ENCODE measurements at places on chromosomes 5 and 9.

- DNase-seq: no peak
These were observed 248.6 kb upstream of the NREP start for GRCh38 chr5:112005623-112005930.

- DNase-seq: no peak
These were observed 78.1 kb downstream of the DENND1A start for GRCh38 chr9:123851851-123852250.

- DNase-seq: no peak
These were observed 6.8 kb downstream of the RMI1 start for GRCh38 chr9:83987402-83987791.

- DNase-seq: no peak
These were observed 184.9 kb downstream of the ATP10B start for GRCh38 chr5:160667160-160667559.

- no peak for DNase-seq
These were observed 142.3 kb upstream of the OTULINL start for GRCh38 chr5:14439087-14439871.

DNA sequence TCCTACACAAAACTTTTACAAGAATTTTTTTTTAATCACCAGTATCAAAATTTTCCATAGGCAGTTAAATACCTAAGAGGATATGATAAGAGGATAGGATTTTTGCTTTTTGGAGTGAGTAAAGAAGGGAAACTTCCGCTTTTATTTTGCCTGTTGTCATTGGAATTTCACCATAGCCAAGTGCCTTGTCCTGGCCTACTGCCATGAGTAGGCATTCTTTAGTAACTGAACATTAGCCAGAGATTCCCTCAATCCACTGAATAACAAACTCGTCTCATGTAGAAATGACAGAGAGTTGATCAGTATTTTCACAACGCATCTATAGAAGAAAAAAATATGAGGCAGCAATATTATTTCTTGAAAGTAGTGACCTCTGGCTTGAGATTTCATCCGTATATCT is 289.6 kb upstream of the ADAMTSL1 start:
- no peak for DNase-seq

GRCh38 chr5:151148583-151148982 is 9.0 kb downstream of the ANXA6 start:
- DNase-seq: no peak

DNA sequence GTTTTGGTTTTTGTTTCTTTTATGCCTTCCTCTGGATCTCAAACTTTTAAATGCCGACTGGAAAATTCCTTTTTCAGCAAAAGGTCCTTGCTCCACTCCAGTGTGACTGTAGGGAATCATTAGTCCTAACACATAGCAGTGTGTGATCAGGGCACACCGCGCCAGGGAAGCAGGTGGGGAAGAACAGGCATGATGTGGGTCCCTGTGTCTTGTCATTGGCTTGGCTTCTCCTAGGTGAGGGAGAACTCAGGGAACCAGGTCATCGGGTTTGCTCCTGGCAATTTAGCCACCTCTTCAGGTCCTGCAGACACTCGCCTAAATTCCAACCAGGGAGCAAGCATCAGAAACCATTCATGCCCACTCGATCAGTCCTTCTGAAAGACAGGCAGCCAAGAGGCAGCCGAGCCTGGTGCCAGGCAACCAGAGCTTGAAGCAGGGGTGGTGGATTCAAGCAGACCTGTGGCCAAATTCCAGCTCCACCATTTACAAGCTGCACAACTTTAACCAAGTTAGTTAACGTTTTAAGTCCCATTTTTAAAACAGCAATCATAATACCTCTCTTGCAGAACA is 514.2 kb downstream of the BNC2 start:
- no peak for DNase-seq

DNA sequence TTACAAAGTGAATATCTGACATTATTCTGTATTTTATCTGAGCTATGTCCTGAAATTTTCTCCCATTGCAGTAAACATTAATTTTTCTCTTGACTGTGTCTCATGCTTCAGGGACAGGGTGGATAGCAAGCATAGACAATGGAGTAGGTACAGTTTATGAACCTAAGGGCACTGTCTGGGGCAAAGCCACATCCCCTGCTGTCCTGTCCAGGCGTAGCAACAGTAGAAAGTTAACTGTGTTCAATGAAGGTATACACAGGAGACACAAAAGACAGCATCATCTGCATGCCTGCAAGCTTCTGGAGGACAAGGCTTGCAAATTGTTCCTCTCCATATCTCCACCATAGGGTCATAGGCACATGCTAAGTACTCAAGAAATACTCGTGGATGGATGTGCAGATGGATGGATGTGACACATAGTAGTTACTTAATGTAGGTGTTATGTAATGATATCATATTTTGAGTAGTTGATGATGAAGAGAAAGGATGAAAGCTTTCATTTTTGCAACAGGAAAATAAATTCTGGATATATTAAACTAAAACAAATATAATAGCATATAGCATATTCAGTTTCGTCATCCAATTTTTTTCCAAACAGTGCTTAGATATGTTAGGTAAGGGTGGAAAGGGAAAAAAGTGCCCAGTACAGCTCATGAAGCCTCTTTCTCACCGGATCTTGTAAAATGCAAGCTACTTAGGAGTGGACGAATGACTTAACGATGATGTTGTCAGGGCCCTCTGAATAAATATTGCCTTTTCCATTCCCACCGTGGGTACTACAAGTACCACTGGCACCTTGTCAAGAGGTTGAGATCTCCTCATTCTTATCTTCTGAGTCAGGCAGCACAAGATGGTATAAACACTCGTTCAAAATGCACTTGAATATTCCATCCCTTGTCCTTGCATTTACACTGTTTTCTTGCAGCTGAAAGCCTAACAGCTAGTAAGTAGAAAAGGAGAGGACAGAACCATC is 19.9 kb upstream of the ZSWIM6 start:
- DNase-seq: no peak

DNA sequence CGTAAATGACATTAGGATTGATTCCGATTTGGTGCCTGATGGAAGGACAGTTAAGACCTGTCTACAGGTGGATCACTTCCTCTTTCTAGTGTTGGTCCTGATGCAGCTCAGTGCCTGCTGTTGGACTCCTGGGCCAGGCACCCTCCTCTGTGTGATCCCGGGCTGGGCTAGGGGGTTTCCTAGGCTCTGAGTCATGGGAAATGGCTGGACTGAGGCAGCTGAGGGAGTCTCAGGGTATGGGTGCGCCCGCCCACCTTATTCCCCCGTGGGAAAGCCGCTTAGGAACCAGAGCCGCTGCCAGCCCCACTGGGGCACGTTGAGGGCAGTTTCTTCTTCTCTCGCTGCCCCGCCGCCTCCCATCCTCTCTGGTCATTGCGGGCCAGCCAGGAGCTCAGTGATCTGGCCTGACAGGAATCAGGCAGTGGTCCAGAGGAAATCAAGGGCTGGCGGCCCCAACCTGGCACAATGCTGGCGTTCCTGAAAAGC is 12.9 kb downstream of the TCF7 start:
- DNase-seq: no peak

GRCh38 chr9:17928228-17928627 is 349.4 kb downstream of the SH3GL2 start:
- DNase-seq: no peak

- DNase-seq: no peak
These were observed 211.2 kb downstream of the GADD45G start for GRCh38 chr9:89815903-89816573.

GRCh38 chr5:140967226-140967893 is 1.1 kb downstream of the PCDHAC2 start:
- no peak for DNase-seq

DNA sequence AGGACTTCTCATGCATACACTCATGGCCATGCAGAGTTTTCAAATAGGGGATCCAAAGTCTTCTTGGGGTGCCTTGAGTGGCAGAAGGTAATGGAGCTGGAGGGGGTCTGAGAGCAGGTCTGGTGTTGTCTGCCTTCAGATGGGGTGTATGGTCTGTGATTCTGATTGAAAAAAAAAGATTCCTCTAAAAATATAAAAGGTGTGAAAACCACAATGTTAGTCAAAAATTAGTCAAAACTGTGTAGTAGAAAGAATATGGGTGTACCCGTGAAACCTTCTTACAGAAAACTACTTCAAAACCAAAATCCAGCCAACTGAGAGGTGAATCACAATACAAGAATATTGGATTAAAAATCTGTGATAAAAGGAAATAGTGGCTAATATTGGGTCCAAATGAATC is 20.1 kb downstream of the DOCK2 start:
- no peak for DNase-seq

DNA sequence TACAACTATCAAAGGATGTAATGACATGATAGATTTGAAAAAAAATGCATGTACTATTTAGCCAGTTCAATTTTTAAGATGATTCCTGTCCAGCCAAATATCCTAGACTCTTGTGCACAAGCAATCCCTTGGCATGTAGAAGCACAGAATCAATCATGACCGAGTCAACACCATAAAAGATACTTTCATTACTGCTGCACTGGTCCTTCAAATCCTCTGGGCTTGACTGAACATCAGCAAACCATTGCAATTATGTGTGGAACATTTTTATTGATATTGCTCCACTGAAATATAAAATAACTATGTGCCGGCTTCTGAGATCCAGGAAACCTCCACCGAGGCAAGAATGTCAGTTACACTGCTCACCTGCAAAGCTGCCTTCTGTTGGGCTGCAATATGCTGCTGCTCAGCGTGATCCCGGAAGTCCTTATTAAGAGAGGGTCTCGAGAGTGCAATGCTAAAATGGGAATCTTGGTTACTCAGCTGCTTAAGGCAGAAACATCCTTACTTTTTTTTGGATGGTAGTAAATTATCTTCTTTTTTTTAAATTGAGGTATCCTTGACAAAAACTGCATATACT is 28.7 kb downstream of the INIP start:
- no peak for DNase-seq

- DNase-seq: no peak
These were observed 570.7 kb downstream of the CAAP1 start for GRCh38 chr9:26321935-26322334.

DNA sequence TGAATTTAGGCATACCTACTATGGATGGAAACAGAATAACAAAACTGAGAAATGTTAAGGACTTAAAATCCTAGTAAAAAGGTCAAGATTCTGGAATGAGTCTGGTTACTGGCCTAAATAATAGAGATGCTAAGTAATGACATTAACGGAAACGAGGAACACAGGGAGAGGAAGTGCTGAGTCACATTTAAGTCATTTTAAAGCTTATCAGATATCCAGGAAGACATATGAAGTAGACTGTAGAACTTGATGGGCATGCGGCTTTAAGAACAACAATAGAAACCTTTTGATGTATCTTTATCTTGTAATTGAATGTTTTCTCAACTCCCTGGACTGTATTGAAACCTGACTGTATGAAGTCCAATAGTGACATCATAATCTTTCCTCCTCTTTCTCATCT is 1251.4 kb upstream of the CDH6 start:
- no peak for DNase-seq

DNA sequence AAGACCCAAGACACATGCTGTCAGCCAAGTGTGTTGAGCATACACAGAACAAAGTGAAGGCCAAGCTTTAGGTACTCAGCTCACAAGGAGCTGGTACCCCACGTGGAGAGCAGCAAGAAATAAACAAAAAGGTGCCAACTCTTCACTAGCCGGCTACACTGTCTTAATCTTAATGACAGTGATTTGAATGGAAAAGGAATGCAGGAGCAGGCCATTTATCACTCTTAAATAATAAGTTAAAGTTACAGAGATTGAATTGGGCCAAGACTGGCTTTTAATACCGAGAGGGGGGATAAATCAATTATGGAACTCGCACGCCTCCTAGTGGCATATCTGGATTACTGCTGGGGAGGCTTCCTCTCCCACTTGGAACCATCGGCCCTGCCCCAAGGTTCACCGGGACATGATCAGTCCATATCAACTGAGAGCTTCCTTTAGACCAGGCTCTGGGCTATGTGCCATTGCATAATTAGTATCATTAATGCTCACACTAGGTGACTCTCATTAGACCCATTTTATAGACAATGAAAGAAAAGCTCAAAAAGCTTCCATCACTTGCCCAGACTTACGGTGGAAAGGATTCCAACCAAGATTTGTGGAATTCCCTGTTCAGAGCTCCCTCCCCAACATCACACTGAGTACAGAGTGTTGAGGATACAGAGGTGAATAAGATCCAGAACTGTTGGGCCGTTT is 94.0 kb downstream of the ACTL7B start:
- DNase-seq: peak; percentile 66

- no peak for DNase-seq
These were observed 120.2 kb downstream of the KIAA0825 start for GRCh38 chr5:94498199-94498598.

DNA sequence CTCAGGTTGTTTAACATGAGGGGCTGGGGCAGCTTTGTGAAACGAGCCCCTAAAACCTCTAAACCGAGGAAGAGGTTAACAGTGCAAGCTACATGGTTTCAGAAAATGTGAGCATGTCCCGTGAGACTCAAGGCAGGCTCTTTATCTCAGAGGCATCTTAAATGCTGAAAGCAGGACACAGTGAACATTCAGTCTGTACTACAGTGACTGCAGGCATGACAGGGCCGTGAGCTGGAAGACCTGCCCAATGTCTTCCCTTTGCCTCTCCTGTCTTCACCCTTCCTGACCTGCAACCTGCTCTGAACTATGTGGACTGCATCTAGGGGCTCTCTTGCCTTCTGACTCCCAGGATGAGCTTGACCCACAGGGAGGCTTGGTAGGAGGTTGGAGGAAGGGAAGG is 58.3 kb downstream of the PRLR start:
- no peak for DNase-seq

- DNase-seq: no peak
These were observed 960 bp downstream of the CANX start for GRCh38 chr5:179699616-179700237.

DNA sequence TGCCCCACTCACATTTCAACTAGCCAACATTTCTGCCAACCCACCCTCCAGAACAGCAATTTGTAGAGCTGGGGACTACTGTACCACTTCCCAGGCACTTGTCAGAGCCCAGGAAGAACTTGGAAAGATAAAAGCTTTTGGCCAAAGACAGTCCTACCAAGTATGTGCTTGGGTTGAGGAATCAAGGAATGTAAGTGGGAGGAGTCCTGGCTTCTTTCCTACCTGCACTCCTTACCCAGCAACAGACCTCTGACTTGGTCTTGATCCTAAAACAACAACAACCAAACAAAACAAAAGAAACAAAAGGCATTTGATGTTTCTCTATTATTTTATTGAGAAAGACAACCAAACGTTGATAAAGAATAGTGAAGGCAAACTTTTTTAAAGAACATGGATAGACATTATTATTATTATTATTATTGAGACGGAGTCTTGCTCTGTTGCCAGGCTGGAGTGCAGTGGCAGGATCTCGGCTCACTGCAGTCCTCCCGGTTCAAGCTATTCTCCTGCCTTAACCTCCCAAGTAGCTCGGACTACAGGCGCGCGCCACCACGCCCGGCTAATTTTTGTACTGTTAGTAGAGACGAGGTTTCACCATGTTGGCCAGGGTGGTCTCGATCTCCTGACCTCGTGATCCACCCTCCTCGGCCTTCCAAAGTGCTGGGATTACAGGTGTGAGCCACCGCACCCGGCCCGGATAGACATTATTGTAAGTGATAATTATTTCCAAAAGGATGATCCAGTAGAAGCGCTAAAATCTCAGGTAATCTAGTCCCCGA is 33.5 kb downstream of the ANXA2R start:
- no peak for DNase-seq
